ENCODE measurements at places on chromosomes 3 and 15.

DNA sequence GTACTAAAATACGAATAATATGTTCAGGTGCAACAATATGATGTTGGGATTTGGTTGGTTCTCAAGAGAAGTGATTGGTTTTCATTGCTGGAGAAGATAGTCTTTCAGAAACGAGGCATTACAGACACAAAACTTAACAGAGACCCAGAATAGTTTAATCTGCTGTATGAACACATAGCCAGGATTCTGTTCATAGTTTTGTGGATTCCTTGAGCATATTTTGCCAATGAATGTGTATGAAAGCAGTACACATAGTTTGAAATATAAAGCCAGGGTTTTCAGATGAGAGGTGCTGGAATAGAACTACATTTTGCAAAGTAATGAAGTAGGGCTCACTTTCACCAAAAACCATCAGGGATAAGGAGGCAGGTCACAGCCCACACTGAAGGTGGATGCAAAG, 5.7 kb upstream of the MCTP2 start:
- peaks cover 16% of the 10 kb centered on the region for H3K4me1 ChIP-seq
- no peaks in the 10 kb centered on the region for H3K36me3 ChIP-seq
- DNase-seq = no peak
- H3K27ac ChIP-seq = no peak overlapping the region
- H3K27me3 ChIP-seq = no peaks in the 10 kb centered on the region

DNA sequence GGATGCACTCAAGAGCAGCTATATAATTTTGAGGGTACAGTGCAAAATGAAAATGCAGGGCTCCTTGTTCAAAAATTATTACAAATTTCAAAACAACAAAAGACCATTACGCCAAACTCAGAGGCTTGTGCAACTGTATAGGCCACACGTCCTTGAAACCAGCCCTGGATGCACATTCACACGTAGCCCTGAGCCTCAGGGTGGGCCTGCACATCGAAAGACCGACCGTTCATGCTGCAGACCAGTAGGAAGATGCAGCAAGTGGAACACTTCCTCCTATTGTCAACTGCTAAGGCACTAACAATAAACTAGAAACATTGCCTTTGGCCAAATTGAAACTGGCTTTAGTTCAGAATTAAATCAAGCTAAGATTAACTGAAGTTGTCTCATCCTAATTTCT, 174.7 kb downstream of the SHOX2 start:
- H3K4me3 ChIP-seq = no peak overlapping the region
- no peaks in the 10 kb centered on the region for H3K36me3 ChIP-seq
- DNase-seq = no peak
- H3K27me3 ChIP-seq = no peaks in the 10 kb centered on the region

- H3K36me3 ChIP-seq = no peaks in the 10 kb centered on the region
- no peak overlapping the region for H3K27ac ChIP-seq
- no peaks in the 10 kb centered on the region for H3K27me3 ChIP-seq
Measured at GRCh38 chr3:162658003-162658402, 1161.4 kb downstream of the OTOL1 start.

GRCh38 chr3:185318141-185318540, 44.8 kb upstream of the MAP3K13 start:
- H3K4me1 ChIP-seq = peaks cover 9% of the 10 kb centered on the region
- no peak overlapping the region for H3K4me3 ChIP-seq
- no peaks in the 10 kb centered on the region for H3K27me3 ChIP-seq
- H3K27ac ChIP-seq = no peak overlapping the region
- DNase-seq = no peak
- H3K36me3 ChIP-seq = no peaks in the 10 kb centered on the region

DNA sequence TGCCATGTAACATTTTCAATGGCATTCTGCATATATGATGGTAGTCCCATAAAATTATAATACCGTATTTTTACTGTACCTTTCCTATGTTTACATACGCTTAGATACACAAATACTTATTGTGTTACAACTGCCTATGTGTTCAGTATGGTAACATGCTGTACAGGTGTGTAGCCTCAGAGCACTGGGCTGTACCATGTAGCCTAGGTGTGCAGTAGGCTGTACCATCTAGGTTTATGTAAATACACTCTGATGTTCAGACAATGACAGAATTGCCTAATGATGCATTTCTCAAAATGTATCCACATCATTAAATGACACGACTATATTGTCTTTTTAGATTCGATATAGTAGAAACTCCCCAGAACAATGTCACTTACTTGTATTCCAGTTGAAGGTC, 22.7 kb downstream of the CD80 start:
- no peaks in the 10 kb centered on the region for H3K36me3 ChIP-seq
- H3K27ac ChIP-seq = no peak overlapping the region
- no peak for DNase-seq
- no peak overlapping the region for H3K4me3 ChIP-seq

- no peaks in the 10 kb centered on the region for H3K27me3 ChIP-seq
- no peak for DNase-seq
- H3K4me1 ChIP-seq = peaks cover 35% of the 10 kb centered on the region
- no peak overlapping the region for H3K4me3 ChIP-seq
- peak overlapping the region; percentile 54 for H3K27ac ChIP-seq
Measured at GRCh38 chr15:43104426-43104825, 1.4 kb downstream of the UBR1 start.

DNA sequence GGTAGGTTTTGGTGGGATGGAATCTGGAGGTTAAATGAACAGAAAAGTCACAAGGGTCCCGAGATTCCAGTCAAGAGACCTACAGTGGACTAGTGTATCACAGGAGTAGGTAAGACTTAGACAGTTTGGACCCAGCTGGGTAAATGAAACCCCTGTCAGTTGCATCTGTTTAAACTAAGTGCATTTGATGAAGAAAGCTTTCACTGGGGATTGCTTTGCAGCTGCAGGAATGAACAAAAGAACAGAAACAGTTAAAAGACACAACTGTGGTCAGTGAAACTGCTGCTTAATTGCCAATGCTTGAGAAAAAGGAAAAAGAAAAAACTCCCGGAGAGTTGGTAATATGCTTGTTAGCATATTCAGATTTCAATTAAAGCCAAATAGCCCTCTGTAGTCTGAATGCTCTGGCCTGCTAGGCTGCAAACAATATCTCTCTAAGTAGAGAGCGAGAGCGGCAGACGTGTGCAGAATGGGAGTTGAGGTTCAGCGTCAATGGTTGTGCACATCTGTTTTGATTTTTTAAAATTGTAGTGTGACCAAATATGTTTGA, 37.1 kb downstream of the OXNAD1 start:
- H3K27me3 ChIP-seq = no peaks in the 10 kb centered on the region
- DNase-seq = no peak
- H3K4me3 ChIP-seq = no peak overlapping the region
- H3K36me3 ChIP-seq = peaks cover 6% of the 10 kb centered on the region
- H3K27ac ChIP-seq = no peak overlapping the region
- H3K4me1 ChIP-seq = peaks cover 10% of the 10 kb centered on the region

DNA sequence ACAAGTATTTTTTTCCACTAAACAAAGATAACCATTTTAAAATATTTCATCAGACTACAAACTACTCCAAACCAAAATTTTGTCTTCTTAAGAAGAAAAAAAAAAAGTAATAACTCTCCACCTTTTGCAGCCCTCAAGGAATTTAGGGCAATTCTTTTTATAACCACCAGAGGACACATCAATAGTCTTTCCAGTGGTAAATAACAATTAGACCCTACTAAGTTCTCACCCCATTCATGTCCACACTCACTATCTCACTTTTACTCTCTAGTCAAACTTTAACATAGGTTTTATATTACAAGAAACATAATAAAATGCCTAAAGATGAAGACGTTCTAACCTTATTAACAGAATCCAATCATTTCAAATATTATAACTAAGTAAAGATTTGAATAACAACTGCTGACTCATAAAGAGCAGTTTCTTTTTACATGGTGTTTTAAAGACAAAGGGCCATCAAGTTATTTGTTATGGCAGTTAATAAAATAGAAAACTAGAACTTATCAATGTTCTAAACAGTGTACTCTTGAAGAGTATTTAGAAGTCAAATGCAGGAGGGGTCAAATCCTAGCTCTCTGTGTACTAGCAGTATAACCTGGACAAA, 33.0 kb downstream of the CCDC39 start:
- no peaks in the 10 kb centered on the region for H3K27me3 ChIP-seq
- no peak for DNase-seq
- H3K27ac ChIP-seq = no peak overlapping the region
- no peaks in the 10 kb centered on the region for H3K36me3 ChIP-seq

- DNase-seq = no peak
- no peak overlapping the region for H3K4me3 ChIP-seq
- no peak overlapping the region for H3K27ac ChIP-seq
- H3K36me3 ChIP-seq = no peaks in the 10 kb centered on the region
Measured at GRCh38 chr15:60763688-60764087, 284.7 kb upstream of the ICE2 start.

DNA sequence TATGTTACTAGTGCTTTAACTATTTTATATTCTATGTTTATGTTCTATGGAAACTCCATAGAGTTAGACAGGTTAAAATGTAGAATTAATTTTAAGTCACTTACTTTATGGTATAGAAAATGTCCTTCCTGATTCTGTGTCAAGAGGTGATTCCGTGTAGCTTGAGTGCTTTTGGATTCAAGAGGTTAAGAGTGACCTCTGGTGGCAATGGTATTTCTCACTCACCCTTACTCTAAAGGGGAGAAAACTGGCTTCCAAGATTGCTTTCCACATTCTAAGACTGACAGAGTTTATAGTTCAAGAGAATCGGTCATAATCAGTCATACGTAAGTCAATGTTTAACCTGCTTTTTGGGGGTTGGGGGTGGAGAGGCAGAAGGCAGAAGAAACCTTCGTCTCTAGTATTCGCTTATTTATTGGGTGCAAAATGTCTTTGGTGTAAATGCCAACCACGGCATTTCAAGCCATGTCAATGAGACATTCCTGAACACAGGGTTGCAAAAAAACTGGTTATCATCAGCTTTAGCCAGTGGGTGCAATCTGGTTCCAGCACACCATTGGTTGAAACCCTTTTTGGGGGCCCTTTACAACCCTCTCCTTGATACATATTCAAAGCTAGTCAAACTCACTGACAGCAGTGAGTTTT, 92.0 kb upstream of the VGLL3 start:
- H3K36me3 ChIP-seq = no peaks in the 10 kb centered on the region
- no peaks in the 10 kb centered on the region for H3K4me1 ChIP-seq
- H3K27ac ChIP-seq = no peak overlapping the region

DNA sequence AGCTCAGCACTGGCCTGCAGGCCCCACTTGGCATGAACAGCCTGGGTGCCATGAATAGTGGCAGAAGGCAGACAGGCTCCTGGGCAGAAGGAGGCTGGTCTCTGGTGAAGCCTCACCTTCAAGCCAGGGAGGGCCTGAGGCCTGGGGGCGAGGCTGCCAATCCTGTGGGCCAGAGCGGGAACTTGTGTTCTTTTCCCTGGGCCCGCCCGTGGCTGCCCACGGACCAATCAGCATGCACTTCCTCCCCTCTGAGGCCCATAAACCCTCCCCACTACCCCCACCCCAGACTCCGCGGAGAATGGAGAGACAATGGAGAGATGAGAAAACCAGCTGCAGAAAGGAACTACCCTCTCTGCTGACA, 283.8 kb upstream of the ROBO1 start:
- DNase-seq = no peak
- no peaks in the 10 kb centered on the region for H3K36me3 ChIP-seq
- no peaks in the 10 kb centered on the region for H3K4me1 ChIP-seq
- no peak overlapping the region for H3K27ac ChIP-seq
- H3K4me3 ChIP-seq = no peak overlapping the region

DNA sequence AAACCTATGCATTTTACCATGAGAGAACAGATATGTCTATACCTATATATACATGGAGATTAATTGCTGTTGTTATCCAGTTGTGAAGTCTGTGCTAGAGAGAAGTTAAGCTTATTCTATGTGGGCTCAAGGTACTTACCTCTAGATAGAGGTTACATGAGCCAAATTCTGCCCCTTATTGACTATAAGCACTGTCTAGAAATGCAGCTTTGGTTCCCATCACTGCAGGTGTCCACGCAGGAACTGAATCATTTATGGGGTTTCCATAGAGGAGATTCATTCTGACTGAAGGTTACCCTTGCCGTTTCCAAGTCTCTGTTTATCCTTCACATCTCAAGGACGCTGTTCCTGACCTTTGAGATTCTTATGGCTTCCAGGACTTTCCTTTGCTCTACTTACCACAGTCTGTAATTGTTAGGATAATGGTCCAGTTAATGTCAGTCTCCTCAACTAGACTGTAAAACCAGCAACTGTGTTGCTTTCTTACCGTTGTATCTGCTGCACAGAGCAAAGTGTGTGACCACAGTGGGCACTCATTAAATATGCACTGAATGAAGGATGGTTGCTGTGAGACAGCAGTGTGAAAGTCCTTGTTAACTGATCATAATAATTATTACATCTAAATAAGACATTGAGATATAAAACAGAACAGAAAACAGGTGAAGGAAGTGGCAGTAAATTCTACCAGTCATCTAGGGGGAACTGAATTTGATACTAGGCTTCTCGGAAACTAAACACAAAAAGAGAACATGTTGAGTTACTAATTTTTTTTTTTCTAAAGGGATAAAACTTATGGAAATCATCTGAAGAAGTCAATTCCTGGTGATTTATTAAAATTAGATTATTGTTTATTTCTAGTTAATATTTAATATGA, 44.0 kb upstream of the BCL6 start:
- H3K4me3 ChIP-seq = no peak overlapping the region
- H3K36me3 ChIP-seq = no peaks in the 10 kb centered on the region
- H3K27me3 ChIP-seq = no peaks in the 10 kb centered on the region
- peaks cover 3% of the 10 kb centered on the region for H3K4me1 ChIP-seq

DNA sequence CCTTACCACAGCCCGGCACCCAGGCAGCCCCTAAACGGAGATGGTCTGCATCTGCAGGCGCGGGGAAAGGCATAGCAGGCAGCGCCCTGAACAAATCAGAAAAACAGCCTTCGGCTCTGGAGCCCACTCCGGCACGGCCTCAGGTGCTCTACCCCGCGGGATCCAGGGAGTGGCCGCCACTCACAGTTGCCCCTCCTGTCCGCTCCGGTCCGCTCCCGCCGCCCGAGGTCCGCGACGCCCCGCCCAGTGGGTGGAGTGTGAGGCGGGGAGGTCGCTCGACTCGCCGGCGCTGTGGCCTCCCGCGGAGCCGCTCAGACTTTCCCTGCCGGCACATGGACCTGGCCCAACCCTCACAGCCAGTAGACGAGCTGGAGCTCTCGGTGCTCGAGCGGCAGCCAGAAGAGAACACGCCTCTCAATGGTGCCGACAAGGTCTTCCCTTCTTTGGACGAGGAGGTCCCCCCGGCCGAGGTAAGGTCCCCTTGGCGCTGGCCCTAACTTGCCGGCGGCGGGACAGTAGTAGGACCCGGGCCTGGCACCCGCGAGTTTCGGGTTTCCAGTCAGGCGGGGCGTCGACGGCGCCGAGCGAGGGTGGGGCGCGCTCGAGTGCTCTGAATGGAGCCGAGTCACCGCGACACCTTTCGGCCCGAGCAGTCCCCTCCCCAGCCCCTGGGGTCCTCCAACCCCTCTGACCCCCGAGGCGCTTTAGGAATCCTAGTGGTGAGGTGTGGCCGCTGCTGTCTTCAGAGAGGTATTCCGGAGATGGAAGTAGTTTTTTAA, at the start of gene C3orf52:
Gene C3orf52, plus strand, starts transcription at position 314 of the 779 bp plus-strand sequence. Its CDS starts 19 bp downstream, at position 333.
- peaks cover 25% of the 10 kb centered on the region for H3K4me1 ChIP-seq
- peak; percentile 67 for DNase-seq
- peak within 1 kb of the TSS; percentile 46 for H3K4me3 ChIP-seq
- H3K27me3 ChIP-seq = peaks cover 21% of the 10 kb centered on the region
- H3K27ac ChIP-seq = no peak within 1 kb of the TSS

GRCh38 chr3:165624761-165625160, 212.5 kb downstream of the BCHE start:
- no peaks in the 10 kb centered on the region for H3K36me3 ChIP-seq
- DNase-seq = no peak
- no peak overlapping the region for H3K27ac ChIP-seq
- no peak overlapping the region for H3K4me3 ChIP-seq
- no peaks in the 10 kb centered on the region for H3K4me1 ChIP-seq
- H3K27me3 ChIP-seq = peaks cover 2% of the 10 kb centered on the region

GRCh38 chr15:80415358-80415670, 11.1 kb downstream of the ARNT2 start:
- no peak for DNase-seq
- H3K4me1 ChIP-seq = no peaks in the 10 kb centered on the region
- no peaks in the 10 kb centered on the region for H3K36me3 ChIP-seq
- H3K27ac ChIP-seq = no peak overlapping the region
- H3K27me3 ChIP-seq = no peaks in the 10 kb centered on the region
